ENCODE measurements at places on chromosomes 12 and 14. TPM values are rescaled to one million over a fixed set of nuclear protein-coding genes. Genes with fewer than 3 reads are reported as not detected.

The TMBIM6 gene
- total RNA-seq: 336 TPM

The NAA30 gene
- total RNA-seq: 13.3 TPM

DNA sequence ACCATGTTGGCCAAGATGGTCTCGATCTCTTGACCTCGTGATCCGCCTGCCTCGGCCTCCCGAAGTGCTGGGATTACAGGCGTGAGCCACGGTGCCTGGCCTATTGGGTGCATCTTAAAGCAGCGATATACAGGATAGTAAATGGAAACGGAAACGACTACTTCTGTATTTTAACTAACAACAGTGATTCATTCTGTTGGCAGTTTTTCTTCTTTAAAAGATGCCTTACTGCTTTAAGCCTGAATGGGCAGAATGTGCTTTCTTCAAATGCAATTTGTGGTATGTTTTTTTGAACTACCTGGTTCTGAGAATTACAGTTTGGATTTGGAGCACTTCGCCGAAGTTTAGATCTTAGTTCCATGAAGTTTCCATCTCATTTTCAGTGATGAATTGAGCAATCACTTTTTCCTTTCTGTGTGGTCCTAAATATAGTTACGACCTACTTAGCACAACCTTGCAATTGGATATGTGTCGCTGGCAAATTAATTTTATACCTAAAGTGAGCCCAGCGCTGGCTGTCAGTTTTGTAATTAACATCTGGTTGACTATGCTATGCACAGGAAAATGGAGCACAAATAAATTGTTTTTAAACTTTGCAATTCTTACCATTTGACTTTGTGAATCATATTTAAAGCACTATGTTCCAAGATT, 53.6 kb upstream of the EIF5 start:
- no peak for DNase-seq
- H3K4me1 ChIP-seq: peaks cover 11% of the 10 kb centered on the region
- H3K27me3 ChIP-seq: no peaks in the 10 kb centered on the region
- H3K27ac ChIP-seq: no peak overlapping the region

GRCh38 chr14:96497586-96497985, 4.6 kb upstream of the PAPOLA start:
- peaks cover 38% of the 10 kb centered on the region for H3K4me1 ChIP-seq
- DNase-seq: no peak
- H3K4me3 ChIP-seq: no peak overlapping the region
- H3K27me3 ChIP-seq: no peaks in the 10 kb centered on the region
- H3K27ac ChIP-seq: no peak overlapping the region
- no peaks in the 10 kb centered on the region for H3K36me3 ChIP-seq

Data from B cell (primary cell).